ENCODE measurements at places on chromosomes 2 and 18.
A peak's percentile ranks its signal among the peaks of the same experiment; 100 is the strongest.

GRCh38 chr18:72160510-72161445 lies 383.4 kb downstream of the CBLN2 start:
- no peak for DNase-seq

GRCh38 chr2:36811071-36811470 lies 114.6 kb downstream of the VIT start:
- DNase-seq, result no peak

- DNase-seq, result no peak
Measured at GRCh38 chr2:85651097-85651496, 16.9 kb downstream of the SFTPB start.

GRCh38 chr2:169721016-169721415 lies 12.6 kb upstream of the KLHL23 start:
- DNase-seq, result no peak

DNA sequence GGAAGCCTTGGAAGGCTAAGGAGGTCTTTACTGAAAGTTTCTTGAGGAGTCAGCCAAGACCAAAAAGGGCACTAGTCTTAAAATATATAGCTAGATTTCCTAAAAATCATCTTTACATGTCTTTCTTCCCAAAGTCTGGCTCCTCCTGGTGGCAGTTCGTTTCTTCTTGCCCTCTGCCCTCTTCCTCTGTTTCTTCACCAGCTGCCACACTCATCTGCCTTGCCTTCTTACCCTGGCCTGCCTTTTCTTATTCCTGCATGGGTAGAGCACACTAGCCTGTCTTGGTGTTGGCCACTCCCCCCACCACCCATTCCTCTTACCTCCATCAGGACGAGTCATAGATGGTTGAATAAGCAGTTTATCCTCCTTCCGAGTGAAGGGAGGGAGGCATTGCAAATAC lies 129.8 kb downstream of the RAPGEF4 start:
- DNase-seq, result no peak

- DNase-seq, result no peak
Measured at GRCh38 chr2:149422337-149422990, 92.1 kb downstream of the LYPD6 start.

DNA sequence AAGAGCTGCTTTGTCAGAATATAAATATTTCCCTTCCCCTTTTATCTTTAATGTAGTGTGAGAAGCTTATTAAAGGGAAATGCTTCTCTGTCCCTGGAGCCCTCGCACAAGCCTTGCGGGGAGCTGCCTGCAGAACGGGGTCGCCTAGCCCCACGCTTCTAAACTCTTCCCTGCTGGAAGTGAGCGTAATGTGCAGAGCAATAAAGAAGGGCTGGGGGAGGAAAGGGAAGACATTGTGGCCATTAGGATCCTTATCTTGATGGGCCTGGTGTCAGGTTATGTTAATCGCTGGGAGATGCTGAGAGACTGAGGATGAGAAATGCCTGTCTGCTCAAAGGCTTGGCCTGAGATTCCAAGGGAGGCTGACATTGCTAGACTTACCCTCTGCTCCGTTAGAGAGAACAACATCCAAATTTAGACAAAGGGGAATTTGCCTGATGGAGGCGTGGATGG lies 18.9 kb upstream of the FZD7 start:
- DNase-seq, result no peak

GRCh38 chr2:26384183-26384582 lies 17.5 kb upstream of the DRC1 start:
- no peak for DNase-seq

- no peak for DNase-seq
Measured at GRCh38 chr2:164252568-164253287, 368.6 kb downstream of the GRB14 start.

GRCh38 chr2:228728961-228729360 lies 542.1 kb downstream of the PID1 start:
- no peak for DNase-seq

- DNase-seq, result no peak
Measured at GRCh38 chr2:19205983-19206533, 152.4 kb downstream of the OSR1 start.

DNA sequence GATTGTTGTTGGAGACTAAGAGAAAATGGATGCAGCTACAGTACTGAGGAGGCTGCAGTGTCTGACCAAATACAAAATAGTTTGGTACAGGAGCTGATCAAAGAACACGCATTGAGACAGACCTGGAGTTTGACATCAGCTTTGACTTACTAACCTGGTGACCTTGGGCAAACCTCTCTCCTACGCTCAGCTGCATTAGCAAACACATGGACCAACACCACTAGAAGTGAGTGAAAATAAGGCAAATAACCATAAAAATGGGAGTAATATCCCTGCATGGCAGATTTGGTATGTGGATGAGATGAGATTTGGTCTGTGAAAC lies 126.5 kb downstream of the LPIN1 start:
- DNase-seq, result no peak

- peak; percentile 68 for DNase-seq
Measured at GRCh38 chr2:237980751-237981150, 13.9 kb downstream of the UBE2F start.

DNA sequence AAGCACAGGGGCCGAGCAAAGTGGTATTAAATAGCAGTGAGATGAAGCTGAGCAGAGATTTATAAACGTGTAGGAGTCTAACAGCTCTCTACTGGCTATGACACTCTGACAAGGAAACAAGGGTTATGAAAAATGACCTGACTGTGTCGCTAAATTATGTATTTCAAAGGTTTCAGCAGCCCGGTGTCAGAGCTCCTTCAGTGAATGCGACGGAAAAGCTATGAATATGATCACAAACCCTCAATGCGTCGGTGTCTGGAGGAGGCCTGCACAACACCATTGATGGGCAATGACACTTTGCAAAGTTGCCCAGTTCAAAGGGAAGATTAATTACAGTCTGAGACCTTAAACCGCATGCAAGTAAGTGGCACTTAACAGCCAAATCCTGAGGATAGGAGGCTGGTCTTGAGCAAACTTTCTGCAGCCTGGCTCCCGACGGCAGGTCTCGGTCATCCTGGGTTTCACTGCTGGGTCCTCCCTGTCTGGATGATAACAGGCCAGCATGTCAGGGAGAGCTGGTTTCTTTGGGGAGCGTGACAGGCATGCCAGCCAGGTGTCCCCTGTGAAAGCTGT lies 615.1 kb upstream of the SALL3 start:
- DNase-seq, result no peak

DNA sequence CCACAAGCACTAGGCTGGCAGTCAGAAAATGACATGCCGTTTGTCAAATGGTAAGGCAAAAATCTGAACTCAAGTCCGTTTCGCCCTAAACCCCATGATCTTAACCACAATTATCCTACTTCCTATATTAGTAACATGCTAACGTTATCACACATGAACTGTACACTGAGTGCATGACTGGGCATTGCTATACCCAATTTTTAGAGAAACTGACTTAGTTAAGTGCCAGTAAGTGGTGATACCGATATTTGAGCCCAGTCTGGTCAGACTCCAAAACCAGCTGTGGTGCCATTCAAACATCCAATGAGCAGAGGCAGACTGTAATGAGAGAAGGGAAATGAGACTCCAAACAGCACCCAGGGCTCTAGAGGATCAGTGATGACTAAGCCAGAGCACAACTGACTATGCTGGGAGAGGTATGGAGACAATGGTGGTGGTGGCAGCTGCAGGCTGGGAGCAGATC lies 311.7 kb upstream of the PKDCC start:
- no peak for DNase-seq

DNA sequence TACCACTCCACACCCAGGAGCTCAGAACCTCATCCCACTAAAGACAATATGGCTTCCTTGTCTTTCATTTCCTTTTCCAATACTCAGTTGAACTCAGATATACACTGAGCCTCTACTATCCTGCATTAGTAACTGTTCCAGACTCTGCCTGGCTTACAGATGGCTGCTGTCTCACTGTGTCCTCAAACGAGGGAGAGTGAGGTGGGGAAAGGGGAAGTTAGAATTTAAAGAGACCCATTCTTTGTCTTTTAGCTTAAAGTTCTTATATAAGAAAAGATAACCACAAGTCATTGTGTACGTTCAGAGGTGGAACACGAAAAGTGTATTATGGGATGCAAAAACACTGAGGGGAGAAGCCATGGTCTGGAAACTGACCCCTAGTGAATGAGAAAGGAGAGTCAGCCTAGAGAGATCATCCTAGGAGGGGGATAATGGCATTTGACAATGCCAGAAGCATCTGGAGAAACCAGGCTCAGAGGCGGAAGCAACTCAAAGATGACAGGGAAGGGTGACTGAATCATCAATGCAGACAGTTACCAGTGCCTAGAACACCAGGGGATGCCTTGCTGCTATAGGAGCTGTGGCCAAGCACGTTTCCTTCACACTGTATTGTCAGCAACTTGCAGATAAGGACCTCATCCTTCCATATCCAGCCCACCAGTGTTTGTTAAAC lies 170.7 kb downstream of the CYRIA start:
- DNase-seq, result no peak

DNA sequence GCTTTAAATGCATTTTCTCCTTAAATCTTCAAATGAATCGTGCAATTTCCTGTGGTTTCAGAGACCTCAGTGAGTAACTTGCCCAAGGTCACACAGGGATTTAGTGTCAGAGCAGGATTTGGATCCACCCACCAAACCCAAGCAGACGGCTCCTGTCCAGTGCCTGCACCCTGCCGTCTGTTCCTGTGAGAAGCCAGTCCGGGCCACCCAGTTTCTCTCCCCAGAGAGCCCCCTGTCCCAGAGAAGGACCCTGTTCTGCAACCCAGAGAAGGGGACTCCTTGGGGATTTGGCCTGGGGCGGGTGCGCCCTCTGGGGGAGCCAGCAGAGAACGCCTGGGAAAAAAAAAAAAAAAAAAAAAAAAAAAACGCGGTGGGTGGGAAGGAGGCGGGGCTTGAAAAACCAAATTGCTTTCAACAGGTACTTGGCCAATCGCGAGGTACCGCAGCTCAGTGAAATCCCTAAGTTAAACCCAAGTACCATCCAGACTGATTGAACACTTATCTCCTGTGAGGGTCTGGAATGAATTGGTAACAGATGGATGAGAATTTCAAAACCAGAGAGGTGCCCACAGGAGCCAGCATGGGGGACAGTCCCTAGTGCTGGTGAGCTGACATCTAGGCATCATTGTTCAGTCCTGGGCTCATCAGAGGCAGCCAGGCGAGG lies 30.9 kb upstream of the REEP1 start:
- DNase-seq, result peak; percentile 72

GRCh38 chr2:155815851-155816250 lies 516.7 kb downstream of the NR4A2 start:
- no peak for DNase-seq

GRCh38 chr2:97701186-97701585 lies 12.2 kb upstream of the ZAP70 start:
- no peak for DNase-seq

GRCh38 chr2:102686479-102687439 lies 67.4 kb downstream of the SLC9A2 start:
- no peak for DNase-seq

DNA sequence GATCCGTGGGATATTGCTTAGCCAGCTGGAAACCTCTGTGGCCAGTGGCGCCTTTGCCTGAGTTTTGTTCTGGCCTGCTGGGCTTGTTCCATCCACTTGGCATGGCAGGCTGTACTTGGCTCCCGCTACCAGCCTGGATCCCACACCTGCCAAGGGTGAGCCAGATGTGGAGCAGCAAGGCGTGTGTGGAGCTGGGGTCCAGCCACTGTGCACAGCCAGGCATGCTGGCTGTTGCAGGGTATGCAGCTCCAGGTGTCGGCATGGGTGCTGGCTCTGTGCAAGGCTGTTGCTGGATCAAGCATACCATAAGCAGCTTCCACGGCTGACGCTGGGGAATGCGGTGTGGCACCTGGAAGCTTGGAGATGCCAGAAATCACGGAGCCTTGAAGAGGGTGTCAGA lies 34.5 kb downstream of the PTPN4 start:
- DNase-seq, result no peak

DNA sequence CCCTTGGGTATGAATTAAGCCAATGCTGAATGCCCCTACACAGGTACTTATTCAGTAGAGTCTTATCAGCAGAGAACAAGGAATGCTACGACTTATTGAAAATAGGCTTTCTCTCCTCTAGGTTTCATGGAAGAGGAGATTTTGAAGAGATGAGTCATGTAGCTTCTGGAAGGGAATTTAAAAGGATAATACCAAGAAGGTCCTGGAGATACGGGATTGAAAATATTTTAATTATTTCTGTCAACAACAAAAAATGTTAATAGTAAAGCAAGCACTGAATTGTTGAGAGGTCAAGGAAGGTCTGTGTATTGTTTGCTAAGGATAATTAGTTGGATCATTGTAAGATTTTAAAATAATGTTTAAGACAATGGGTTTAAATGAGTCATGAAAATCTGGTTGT lies 293.0 kb upstream of the SPHKAP start:
- DNase-seq, result no peak

GRCh38 chr2:100561191-100561590 lies 1.6 kb upstream of the PDCL3 start:
- DNase-seq, result no peak

- peak; percentile 66 for DNase-seq
Measured at GRCh38 chr2:64295326-64296139, 151.3 kb upstream of the PELI1 start.

DNA sequence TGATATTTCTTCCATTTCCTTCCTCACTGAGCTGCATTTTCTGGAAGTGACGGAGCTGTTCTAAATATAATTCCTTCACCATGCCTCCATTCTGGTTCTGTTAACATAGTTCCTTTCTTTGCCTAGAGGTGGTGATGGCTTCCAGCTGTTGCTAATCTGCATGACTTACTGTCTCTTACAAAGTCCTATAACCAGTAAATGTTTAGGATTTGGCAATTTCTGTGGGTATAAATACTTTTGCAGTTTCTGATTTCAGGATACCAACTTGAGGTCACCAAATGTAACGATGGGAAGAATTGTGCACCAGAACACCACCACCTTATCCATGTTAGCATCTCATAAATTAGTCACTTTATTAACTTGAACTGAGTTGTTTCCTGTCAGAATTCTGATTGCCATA lies 101.7 kb upstream of the FN1 start:
- DNase-seq, result no peak

GRCh38 chr18:63255435-63255834 lies 64.1 kb downstream of the BCL2 start:
- no peak for DNase-seq

GRCh38 chr2:60116161-60116875 lies 437.1 kb downstream of the BCL11A start:
- DNase-seq, result no peak

- no peak for DNase-seq
Measured at GRCh38 chr2:12642332-12642731, 74.4 kb upstream of the TRIB2 start.

- no peak for DNase-seq
Measured at GRCh38 chr2:227013330-227013729, 150.7 kb downstream of the COL4A4 start.

DNA sequence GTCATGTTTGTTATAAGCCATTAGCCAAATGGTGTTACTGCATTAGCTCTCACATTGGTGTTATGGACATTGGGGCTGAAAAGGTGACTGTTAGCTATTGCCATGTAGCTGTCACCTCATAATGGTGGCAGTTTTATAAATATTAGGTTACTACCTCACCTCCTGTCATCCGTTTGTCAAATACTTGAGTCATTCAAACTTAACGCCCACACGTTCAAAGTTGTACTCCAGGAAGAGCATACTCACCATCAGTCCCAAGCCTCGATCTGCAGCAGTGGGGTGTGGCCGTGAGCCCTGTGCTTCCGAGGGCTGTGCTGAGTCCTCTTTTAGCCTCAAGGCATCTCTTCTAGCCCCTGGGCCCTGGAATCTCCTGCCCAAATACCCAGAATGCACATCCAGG lies 87.3 kb downstream of the PDK1 start:
- peak; percentile 54 for DNase-seq

GRCh38 chr18:38453880-38454279 lies 888.3 kb upstream of the CELF4 start:
- DNase-seq, result no peak
